Eye (tissue), 1 donor: ENCODE measurements at places on chromosomes 1 and 21.
A peak's percentile ranks its signal among the peaks of the same experiment; 100 is the strongest.

- DNase-seq, result no peak
These were observed 78.0 kb upstream of the IPO9 start for GRCh38 chr1:201750934-201751333.

GRCh38 chr1:214066936-214067335, 79.2 kb downstream of the PROX1 start:
- no peak for DNase-seq

GRCh38 chr1:115277276-115277675, 60.8 kb downstream of the NGF start:
- no peak for DNase-seq

DNA sequence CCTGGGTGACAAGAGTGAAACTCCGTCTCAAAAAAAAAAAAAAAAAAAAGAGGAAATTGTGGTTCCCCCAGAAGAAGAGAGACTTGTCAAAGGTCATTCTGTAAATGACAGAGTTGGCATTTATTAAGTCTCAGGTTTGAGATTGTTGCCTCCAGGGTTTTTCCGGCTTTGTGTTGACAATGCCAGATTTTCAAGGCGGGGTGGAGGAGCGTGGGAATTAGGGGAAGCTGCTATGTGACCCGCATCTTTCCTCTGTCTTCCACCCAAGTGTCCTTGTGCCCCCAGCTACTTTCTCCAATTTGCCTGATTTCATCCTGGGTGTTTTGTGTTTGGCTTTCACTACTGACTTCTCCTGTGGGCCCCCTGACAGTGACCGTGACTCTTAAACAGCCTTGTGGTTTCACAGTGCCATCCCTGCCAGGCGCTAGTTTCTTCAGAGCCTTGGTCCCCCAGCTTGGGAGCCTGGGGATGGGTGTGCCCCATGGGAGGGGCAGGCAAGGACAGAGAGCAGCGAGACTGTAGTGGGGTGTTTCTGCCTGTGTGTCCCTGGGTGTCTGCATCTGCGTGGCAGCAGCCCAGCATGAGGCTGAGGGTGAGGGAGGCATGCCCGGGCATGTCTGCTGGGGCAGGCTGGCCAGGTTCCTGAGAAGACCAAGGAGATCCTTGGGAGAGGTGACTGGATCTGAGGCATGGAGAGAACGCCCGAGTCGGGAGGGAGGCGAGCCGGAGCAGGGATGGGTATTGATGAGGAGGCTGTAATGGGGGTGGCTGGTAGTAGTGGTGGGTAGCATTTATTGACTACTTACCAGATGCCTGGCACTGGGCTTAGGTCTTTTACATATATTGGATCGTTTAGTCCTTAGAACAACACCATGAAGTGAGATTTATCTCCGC, 46.3 kb downstream of the IER5 start:
- DNase-seq, result no peak

- peak; percentile 97 for DNase-seq
These were observed 58.9 kb upstream of the LAPTM5 start for GRCh38 chr1:30816211-30817076.

DNA sequence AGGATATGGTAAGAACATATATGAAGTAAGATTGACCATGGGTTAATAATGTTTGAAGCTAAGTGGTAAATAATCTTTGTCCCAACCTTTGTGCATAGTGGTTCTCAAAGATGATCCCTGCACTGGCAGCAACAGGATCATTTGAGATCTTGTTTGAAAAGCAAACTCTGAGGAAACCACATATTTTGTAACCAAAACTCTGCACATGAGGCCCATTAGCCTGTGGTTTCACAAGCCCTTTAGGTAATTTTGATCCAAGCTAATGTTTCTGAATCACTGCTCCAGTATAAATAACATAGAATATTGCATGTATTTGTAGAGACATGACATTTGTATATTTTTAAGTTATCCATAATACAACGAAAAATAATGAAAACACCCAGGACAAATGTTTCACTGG, 147.9 kb upstream of the RGS18 start:
- no peak for DNase-seq

- no peak for DNase-seq
These were observed 109.8 kb downstream of the HMCN1 start for GRCh38 chr1:185843986-185844385.

DNA sequence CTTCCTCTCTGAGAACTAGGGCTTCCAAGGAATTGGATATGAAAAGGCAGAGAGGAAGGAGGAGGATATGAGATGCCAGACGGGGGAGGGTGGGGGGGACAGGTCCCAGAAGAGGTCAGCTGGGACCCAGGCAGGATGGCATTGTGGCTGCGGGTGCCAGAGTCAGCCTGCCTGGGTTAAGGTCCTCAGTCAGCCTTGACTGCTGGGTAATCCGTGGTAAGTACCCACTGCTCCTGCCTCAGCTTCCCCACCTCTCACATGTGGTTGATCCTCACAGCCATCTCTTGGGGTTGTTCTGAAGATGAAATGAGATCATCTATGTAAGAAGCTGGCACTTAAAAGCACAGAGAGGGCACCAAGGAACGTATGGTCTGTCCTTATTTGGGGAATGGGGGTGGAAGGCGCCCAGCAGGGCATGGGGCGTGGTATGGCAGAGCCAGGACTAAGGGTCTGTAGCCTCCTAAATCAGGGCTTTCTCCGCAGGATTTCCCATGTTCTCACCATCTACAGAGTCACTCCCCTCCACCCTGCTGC, 23.8 kb downstream of the ELF3 start:
- DNase-seq, result no peak

DNA sequence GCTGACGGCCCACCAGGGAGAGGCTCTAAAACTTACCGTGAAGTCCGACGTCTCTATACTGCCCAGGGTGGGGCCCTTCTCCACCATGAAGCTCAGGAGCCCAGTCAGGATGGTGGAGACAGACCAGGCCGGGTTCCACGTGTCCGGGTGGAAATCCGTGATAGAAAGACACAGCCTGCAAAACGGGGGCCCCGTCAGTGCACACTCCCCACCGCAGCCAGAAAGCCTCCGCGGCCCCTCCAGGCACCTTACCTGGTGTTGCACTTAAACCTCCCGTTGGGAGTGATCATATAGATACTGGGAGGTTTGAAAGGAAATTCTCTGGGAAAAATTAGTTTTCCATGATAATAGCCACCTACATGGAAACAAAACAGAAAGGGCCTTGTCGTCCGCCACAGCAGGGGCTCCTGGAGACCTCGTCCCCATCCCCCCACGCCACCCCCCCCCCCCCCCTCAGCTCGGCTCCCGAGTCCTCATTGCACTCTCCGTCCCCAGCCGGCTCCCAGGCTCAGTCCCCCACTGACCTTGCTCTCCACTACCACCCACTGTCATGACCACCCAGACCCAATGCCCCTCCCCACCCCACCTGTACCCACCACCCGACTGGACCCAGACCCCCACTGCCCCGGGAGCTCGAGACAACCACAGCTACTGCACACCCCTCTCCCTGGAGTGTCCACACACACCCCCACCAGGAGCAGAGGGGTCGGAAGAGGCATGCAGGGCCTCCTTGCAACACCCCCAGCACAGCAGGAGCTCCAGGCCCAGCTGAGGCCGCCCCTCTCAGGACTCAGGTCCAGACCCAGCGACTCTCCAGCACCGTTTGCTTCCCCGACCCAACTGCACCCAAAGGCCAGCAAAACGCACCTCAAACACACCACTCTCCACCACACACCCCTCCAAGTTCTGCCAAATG, 10.7 kb upstream of the C1QTNF12 start:
- no peak for DNase-seq

DNA sequence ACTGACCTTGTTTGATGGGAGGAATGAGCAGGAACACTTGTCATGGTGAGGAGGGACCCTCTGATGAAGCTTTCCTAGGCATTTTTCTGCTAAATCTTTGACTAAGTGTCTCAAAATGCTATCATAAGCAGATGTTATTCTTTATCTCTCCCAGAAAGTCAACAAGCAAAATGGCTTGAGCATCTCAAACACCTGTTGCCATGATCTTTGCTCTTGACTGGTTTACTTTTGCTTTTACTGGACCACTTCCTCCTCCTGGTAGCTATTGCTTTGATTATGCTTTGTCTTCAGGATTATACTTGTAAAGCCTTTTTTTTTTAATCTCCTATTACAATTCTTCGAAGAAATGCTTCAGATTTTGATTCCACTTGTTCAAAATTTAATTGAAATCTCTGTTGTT, 157.4 kb downstream of the GPR52 start:
- DNase-seq, result no peak

- no peak for DNase-seq
These were observed 13.2 kb downstream of the TMEM240 start for GRCh38 chr1:1527092-1527816.

DNA sequence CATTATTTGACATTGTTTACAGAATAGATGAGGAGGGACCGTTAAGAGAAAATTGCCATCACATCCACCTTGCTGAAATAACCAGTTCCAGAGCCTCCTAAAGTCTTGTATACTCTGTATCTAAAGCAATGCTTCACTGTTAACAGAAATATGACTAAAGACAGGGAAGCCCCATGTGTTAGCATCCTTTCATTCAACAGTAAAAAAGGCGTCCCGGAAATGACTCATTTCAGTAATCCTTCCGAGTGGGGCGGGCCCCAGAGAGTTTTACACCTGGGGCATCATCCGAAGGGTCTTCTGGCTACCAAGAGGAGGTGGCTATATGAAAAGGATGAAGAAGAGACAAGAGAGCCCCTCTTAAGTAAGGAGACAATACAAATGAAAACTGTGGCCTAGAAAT, 227.2 kb downstream of the SLC45A1 start:
- no peak for DNase-seq

GRCh38 chr1:175400766-175401165, 208.2 kb upstream of the KIAA0040 start:
- DNase-seq, result no peak

DNA sequence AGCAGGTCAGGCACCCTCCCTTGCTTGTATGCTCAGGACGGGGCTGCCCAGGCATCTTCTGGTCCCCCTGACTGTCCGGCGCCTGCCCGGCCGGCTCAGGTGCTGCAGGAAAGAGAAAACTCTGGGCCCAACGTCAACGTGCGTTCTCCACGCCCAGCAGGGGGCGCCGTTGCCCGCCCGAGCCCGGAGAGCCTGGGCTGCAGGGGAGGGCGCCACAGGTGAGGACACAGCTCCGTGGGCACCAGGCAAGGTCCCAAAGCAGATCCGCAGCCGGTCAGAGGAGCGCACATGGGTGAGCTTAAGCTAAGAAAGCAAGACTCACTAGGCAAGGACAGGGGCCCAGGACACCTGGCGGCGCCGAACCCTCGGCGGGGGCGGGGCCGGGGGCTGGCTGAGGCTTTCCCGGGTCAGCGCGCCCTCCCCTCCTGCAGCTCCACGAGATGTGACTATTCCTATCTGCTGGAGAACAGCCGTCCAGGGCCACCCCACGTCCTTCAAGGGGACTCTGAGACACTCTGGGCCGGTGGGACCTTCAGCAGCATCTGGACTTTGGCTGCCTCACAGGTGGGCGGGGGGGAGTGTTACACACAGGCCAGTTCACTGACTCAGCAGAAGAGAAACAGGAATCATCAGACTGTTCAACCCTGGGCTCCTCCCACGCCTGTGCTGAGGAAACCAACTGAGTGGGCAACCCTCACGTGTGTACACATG, 29.3 kb downstream of the KRTAP10-1 start:
- DNase-seq, result peak; percentile 84

GRCh38 chr1:172429331-172430127, 9.0 kb downstream of the C1orf105 start:
- peak; percentile 78 for DNase-seq

DNA sequence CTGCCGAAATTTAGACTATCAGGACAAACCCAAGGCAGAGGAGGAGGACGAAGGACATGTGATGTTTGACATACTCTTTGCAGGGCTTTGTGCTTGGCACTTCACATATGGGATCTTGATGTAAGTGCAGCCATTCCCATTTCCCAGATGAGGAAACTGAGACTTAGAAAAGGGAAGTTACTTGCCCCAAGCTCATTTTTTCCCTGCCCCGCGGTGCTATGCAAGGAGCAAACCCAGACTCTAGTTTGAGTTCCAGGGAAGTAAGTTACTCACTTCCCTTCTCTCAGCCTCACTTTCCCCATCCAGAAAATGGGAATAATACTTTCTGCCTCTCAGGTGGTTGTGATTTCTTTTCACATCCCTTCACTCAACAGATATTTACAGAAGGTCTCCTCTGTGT, 4.5 kb upstream of the FOXO6 start:
- DNase-seq, result no peak

DNA sequence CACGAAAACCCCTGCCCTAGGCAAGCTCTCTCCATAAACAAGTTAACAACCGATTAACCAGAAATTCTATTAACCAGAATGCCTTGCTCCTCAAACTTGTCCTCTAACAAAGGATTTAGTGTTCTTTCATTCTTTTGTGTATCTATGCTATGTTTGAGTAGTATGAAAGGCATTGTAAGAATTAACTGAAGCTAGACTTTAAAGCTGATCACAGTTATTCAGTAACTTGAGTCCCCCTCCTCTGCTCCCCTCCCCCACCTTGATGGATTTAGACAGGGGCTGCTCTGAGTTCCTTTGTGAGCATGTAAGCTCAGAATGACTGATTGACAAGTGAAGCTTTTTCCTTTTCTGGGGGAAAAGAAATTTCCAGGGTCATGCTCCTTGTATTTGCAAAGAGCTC, 257.6 kb downstream of the TTLL7 start:
- peak; percentile 79 for DNase-seq

- DNase-seq, result no peak
These were observed 124.2 kb downstream of the SIK1 start for GRCh38 chr21:43302769-43303168.

GRCh38 chr1:216855810-216856209, 132.6 kb upstream of the ESRRG start:
- DNase-seq, result no peak

DNA sequence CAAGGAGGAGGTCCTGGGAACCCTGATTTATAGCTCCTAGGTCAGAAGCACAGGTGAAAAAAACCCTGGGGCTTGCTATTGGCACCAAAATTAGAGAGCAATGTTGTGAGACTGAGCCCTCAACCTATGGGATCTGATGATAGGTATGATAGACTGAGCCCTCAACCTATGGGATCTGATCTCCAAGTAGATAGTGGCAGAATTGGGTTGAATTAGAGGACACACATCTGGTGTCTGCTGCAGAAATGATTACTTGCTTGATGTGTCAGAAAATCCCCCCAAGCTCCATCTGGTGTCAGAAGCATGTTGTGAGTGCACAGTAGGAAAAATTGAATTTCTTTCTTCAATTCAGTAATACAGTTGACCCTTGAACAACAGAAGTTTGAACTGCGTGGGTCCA, 62.4 kb downstream of the MAP3K21 start:
- peak; percentile 22 for DNase-seq

- DNase-seq, result peak; percentile 93
These were observed 475.4 kb upstream of the NR5A2 start for GRCh38 chr1:199551967-199552565.
